ENCODE measurements at places on chromosomes 5 and 9.
A peak's percentile ranks its signal among the peaks of the same experiment; 100 is the strongest.

DNA sequence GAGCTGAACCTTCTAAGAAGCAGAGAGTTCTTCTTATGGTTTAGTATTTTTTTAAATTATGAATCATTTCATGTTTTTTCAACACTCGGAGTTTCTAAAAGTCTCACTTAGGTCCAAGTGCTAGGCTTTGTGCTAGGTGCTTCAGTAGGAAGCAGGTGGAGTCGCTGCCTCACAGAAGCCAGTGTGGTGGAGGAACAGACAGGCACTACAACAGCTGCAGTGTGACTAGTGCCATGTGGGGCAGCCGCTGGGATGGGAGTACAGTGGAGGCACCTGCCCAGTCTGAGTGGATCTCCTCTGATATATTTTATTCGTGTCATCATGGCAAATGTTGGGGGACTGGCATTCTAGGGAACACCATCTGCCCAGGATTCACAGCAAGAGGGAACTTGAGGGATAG, 15.3 kb downstream of the PCDHGC5 start:
- no peak for DNase-seq

DNA sequence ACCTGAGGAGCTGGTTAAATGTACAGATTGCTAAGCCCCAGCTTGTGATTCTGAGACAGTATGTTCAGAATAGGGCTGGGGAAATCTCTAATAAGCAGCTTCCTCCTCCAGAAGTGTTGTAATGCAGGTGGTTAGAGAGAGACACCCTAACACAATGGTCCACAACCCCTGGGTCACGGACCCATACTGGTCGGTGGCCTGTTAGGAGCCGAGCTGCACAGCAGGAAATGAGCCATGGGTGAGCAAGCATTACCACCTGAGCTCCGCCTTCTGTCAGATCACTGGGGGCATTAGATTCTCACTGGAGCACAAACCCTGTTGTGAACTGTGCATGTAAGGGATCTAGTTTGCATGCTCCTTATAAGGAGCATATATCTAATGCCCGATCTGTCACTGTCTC, 61.8 kb downstream of the SLC36A1 start:
- DNase-seq = no peak

- no peak for DNase-seq
Observed at GRCh38 chr5:81302596-81302995, 1.2 kb downstream of the ZCCHC9 start.

DNA sequence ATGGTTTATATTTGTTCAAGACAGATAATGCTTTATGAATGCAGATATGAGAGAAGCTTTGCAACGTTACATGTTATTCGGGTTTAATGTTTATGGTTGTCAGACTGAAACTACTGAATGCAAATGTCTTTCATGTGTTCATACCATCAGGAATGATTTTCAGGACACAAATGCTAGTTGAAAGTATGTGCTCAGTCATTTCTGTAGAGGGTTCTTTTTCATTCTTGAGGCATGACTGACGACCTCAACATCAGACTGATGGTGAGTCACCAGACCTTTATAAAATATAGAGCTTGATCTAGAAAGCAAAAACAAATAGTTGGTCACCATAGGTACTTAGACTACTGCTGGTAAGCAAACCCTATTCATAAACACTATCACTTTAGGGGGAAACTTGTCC, 287.3 kb upstream of the NUDT12 start:
- peak; percentile 95 for DNase-seq

GRCh38 chr5:16784843-16785791, 151.0 kb downstream of the MYO10 start:
- no peak for DNase-seq

- DNase-seq = no peak
Observed at GRCh38 chr5:69170969-69171368, 4.0 kb downstream of the CCNB1 start.

- no peak for DNase-seq
Observed at GRCh38 chr5:80761966-80762365, 107.2 kb upstream of the DHFR start.

DNA sequence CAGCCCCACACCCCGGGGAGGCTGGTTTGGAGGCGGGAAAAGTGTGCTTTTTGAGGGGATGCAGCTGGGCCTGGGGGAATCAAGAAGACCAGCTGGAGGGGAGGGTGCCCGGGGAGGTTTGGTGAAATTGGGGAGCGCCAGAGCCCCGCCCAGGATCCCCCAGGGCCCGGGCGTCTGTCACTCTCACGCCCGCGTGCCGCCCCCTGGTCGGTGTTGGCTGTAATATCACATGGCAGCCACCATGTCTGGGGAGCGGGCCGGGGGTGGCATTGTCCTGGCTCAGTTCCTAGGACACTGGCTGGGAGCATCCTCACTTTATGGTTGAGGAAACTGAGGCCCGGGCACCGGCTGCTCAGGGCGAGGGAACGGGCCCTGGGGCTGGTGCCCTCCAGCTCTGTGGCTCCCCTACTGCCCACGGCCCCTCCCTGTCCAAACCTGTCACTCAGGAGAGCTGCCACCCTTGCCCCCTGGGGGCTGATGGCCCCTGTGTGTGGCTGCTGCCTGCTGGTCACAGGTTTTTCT, 27.5 kb downstream of the ASS1 start:
- DNase-seq = no peak

GRCh38 chr9:137544176-137544760, 5.9 kb downstream of the PNPLA7 start:
- DNase-seq = no peak

DNA sequence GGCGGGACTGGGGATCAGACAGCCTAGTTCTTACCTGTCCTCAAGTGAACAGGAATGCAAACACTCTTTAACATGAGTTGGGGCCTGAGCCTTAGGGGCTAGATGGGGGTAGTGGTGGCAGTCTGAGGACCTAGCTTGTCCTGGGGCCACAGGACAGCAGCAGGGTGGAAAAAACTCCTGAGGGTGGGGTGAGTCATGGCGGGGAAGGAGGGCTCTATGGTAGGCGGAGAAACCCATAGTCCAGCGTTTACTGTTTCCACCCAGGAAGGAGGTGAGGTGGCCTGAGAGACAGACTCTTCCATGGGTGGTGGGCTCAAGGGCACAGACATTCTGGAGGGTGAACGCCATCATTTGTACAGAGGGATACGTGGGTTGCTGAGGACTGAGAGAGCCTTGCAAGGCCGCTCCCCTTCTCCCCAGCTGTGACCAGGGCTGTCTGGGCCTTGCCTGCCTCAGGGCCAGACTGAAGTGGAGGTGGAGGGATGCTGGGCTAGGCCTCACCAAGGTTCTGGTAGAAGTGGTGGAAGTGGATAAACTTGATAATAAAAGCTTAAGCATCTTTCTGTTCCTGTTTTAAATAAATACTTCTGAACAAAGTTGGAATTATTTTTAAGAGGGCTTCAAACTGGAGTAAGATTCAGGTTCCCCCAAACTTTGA, 1.1 kb upstream of the TSPAN17 start:
- DNase-seq = no peak

DNA sequence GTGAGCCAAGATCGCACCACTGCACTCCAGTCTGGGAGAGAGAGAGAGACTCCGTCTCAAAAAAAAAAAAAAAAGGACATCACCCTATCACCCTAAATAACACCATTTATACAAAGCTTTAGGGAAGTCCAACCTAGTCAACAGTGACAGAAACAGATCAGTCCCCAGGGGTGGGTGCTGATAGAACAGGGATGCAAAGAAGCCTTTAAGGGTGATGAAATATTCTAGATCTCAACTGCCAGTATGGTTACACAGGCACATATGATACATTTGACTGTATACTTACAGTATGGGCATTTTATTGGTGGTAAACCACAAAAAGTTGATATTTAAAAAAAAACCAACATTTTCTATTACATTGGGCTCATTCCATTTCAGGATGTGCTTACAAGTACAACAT, 4.8 kb downstream of the RETREG1 start:
- DNase-seq = no peak

GRCh38 chr5:174625591-174626350, 98.6 kb upstream of the MSX2 start:
- DNase-seq = peak; percentile 15

DNA sequence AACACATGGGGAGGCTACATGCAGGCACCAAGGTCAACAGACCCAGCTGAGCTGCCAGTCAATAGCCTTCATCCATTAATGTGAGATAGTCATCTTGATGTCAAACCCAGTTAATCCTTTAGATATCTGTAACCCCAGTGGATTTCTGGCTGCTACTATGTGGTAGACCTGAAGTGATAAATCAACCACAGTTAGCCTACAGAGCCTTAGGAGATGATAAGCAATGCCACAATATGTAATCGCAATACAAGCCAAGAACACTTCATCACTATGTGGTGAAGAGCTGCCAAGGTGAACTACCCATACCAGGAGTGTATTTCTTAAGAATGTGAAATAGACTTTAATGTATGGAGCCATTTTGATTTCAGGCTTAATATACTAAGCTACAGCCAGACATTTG, 1175.5 kb downstream of the DTWD2 start:
- DNase-seq = no peak

- no peak for DNase-seq
Observed at GRCh38 chr5:139776861-139777260, 18.7 kb upstream of the PSD2 start.

DNA sequence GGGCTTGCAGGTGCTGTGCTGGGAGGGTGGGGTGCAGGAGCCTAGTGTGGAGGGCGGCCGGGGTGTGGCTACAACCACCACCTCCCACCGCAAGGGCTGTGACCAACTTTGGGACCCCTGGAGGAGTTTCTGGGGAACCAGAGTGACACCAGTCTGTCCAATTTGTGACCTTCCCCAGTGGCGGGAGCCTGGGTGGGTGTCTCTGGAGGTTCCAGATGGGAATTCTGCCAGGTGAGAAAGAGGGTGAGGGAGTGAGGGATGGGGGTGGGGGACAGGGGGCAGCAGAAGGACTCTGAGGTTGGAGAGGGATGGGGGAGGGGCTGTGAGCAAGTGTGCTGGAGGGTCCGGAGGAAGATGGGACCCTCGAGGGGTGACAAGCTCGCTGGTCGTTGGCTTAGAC, 4.2 kb upstream of the CACNA1B start:
- no peak for DNase-seq

DNA sequence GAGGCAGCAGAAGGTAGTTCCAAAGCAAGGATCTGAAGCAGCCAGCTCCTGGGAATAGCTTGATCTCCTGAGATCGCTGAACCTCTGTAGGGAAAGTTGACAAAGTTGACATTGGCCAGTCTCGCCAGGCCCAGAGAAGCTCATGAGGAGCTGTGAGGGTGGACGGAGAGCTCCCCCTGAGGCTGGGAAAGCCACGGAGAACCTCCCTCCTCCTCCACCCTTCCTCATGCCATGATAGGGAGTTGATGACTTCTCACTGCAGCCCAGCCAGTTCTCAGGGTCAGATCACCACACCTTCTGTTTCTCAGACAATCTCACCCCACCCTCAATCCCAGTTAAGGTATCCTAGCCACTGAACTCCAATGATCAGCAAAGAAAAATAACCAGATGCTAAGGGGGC, 30.4 kb upstream of the KCNV2 start:
- DNase-seq = no peak

- peak; percentile 32 for DNase-seq
Observed at GRCh38 chr9:22446589-22446949, at the start of gene DMRTA1. Gene DMRTA1, plus strand, starts transcription at chr9:22446824. Its CDS starts 242 bp downstream, at chr9:22447066.

- DNase-seq = no peak
Observed at GRCh38 chr9:71910650-71911060, 338 bp downstream of the ABHD17B start.

- DNase-seq = peak; percentile 12
Observed at GRCh38 chr9:132942541-132943182, 1.8 kb downstream of the TSC1 start.

- DNase-seq = no peak
Observed at GRCh38 chr5:156628421-156628820, 221.7 kb upstream of the PPP1R2B start.

DNA sequence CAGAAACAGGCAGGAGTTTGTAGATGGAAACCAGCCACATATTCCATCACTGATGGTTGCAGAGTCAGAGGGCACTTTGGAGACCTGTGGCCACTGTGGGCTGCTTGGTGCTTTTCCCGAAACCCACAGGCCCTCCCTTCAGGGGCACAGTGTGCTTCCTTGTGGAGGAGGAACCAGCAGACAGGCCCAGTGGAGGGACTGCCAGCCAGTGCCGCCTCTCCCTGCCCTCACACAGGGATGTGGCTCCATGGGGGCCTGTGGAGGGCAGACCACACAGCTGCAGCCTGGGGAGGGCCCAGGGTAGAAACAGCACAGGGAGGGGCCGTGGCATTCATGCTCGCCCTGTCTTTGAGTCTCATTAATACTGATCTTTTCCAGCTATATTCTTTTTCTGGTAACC, 35.2 kb downstream of the CEP72 start:
- DNase-seq = no peak

- DNase-seq = peak; percentile 78
Observed at GRCh38 chr9:83304686-83305085, 233.5 kb downstream of the FRMD3 start.

- DNase-seq = no peak
Observed at GRCh38 chr9:82987370-82988189, 75.4 kb downstream of the RASEF start.

DNA sequence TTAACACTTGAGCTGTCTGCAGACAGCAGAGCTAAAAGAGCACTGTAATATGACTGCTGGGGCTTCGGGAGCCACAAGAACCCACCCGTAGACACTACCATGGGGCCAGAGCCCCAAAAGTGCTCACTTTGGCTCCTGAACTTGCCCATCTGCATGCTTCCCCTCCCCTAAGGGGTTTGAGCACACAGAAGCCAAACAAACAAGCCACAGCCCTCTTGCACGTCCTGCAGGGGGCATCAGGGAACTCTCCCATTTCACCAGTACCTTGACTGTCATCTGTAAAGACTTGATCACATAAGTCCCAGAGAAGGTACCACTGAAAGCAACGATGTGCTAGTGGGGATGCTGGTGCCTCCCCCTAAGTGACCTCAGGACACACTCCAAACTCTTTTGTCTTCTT, 681.8 kb downstream of the SEMA5A start:
- peak; percentile 62 for DNase-seq

GRCh38 chr5:92896722-92897121, 684.3 kb downstream of the NR2F1-AS1 start:
- no peak for DNase-seq

- peak; percentile 62 for DNase-seq
Observed at GRCh38 chr9:83322438-83322837, 215.8 kb downstream of the FRMD3 start.

- DNase-seq = no peak
Observed at GRCh38 chr5:168408561-168409305, 77.5 kb upstream of the RARS1 start.

DNA sequence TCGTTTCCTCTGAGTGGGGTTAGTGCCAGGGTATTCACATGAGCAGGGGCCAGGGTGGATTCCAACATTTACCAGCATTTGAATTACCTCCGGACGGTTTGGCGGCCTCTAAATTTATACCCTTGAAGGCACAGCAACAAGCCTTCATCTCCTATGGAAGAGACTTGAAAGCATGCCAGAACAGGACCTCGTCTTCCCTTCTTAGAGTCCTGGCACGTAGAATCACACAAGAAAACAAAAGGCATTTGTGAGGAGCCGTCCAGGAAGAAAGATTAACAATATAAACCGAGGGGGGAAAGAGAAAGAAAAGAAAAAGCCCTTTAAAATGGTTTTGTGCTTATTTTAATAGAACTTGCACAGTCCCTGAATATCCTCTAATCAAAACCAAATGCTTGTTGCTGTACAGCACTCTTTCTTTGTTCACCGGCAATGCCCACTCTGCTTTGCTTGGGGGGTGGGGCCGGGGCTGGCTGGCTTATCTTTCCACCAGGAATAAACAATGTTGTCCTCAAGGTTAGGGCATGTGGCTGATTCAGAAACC, 575.8 kb upstream of the ZNF462 start:
- no peak for DNase-seq

- DNase-seq = no peak
Observed at GRCh38 chr9:79695531-79696175, 123.9 kb downstream of the TLE4 start.

- DNase-seq = peak; percentile 62
Observed at GRCh38 chr5:139711067-139711905, 63.1 kb downstream of the CXXC5 start.

Measured in EH (cell line).